HAP-1 (cell line): ENCODE measurements at places on chromosomes 4 and X.
A peak's percentile ranks its signal among the peaks of the same experiment; 100 is the strongest.

DNA sequence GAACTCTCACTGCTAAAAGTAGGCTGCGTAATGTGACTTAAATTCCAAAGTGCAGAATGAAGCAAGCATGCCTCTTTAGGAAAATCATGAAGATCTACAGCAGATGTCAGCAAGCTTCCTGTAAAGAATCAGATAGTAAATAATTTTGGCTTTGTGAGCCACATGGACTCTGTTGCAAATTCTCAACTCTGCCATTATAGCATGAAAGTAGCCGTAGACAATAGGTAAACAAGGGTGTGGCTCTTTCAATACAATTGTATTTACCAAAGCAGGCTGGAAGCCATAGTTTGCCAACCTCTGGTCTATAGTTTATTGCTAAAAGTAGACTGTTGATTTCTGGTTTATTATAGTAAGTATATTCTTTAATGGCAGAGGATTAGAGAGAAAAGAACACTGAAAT, 80.3 kb upstream of the FAM9B start:
- DNase-seq: no peak

GRCh38 chr4:111602848-111603247, 542.4 kb upstream of the FAM241A start:
- DNase-seq: no peak

DNA sequence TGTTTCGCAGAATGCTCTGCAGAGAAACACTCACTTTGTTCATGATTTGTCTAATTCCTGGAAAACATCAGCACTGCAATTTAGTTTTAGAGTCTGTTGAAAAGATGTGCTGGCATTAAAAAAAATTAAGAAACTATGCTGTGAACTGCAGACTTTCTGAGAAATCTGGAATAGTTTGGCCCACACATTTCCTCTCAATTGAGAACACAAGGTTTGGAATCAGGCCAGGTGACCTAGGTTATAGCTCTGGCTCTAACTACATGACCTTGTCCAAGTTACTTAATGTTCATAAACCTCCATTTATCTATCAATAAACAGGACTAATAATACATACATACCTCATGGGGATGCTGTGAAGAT, 61.4 kb upstream of the ENPEP start:
- no peak for DNase-seq

DNA sequence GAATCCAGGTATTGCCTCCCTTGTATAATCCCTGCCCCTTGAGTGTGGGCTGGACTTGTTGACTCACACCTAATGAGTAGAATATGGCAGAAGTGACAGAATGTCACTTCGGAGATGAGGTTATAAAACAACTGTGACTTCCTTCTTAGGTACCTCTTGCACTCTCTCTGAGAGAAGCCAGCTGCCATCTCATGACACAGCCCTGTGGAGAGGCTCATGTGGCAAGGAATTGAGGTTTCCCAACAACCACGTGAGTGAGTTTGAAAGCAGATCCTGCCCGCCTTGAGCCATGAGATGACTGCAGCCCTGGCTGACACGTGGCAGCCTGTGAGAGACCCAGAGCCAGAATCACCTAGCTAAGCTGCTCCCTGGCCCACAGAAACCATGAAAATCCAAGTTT, 13.5 kb downstream of the ASB11 start:
- no peak for DNase-seq

- no peak for DNase-seq
Measured at GRCh38 chr4:182678590-182678989, 238.6 kb downstream of the DCTD start.

DNA sequence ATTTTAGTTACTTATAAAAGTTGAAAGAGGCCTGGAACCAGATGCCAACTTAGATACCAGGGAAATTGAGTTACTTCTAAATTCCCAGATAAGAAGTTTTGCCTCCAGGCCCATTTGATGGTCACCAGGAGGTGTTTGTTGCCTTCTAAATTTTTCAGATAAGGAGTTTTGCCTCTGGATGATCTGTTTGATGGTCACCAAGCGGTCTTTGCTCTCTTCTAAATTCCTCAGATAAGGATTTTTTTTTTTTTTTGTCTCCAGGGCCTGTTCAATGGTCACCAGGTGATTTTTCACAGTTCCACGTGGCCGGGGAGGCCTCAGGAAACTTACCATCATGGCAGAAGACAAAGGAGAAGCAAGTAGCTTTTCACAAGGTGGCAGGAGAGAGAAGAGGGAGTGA, 66.5 kb downstream of the FAM9B start:
- no peak for DNase-seq

- DNase-seq: no peak
Measured at GRCh38 chr4:80125252-80126177, 52.5 kb upstream of the ANTXR2 start.

- peak; percentile 64 for DNase-seq
Measured at GRCh38 chr4:20248155-20248558, 3.5 kb upstream of the SLIT2 start.

GRCh38 chr4:133062851-133063250, 86.2 kb upstream of the PCDH10 start:
- DNase-seq: no peak

DNA sequence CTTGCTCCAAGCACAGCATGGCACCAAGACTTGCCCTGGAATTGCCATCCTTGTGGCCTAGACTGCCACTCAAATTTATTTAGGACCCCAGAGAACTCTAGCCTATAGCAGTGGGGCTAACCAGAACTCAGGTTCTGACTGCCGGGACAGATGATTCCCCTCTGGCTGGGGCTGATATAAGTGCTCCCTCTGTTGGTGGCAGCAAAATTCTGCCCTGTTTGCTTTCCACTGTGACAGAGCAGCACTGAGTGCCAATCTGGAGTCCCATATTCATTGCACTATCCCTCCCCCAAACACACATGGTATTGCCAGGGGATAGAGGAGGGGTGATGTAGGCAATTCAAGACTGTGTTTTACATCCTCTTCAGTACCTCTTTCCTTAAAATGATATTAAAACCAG, 1081.9 kb downstream of the FAT4 start:
- no peak for DNase-seq

GRCh38 chr4:57151481-57151880, 41.3 kb upstream of the IGFBP7 start:
- no peak for DNase-seq

- DNase-seq: no peak
Measured at GRCh38 chrX:26262121-26262523, 46.2 kb downstream of the MAGEB5 start.

DNA sequence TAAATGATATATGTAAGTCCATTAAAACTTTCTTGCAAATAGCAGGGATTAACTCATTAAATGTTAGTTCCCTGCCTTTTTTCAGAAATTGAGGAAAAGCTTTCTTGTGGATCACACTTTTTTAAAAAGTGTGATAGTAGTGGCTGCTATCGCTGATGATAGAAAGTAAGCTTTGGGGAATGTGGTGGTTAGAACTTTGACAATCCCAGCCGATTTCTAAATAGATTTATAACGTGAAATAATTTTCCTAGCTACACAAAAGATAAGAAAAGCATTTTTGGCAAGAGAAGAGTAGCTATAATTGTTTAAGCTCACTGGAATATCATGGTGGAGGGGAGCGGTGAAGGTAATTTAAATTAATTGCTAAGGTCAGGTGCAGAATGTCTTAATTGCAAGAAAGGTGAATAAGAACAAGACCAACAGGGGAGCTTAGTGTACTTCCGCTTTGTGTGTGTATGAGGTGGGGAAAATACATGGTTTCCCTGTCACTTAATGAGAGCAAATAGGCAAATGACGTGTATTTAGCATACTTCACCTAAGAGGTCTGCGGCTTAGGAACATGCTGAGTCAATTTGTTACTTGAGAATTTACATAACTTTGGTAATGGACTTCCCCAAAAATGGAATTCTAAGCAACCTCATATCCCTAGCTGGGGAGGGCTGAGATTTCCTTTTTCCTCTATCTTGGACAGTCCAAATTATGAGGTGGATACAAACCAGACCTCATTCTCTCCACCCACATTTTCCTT, 11.7 kb upstream of the IL21 start:
- no peak for DNase-seq

DNA sequence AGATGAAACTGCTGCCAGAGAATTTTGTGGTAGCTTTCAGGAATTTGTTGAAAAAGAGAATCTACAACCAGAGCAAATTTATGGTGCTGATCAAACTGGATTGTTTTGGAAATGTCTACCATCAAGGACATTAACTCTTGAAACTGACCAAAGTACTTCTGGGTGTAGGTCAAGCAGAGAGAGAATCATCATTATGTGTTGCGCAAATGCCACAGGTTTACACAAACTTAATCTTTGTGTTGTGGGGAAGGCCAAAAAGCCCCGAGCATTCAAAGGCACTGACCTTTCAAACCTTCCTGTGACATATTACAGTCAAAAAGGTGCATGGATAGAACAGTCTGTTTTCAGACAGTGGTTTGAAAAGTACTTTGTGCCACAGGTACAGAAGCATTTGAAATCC, 2.1 kb downstream of the TIGD2 start:
- DNase-seq: no peak

GRCh38 chrX:49001521-49002090, 458 bp downstream of the GRIPAP1 start:
- peak; percentile 61 for DNase-seq

DNA sequence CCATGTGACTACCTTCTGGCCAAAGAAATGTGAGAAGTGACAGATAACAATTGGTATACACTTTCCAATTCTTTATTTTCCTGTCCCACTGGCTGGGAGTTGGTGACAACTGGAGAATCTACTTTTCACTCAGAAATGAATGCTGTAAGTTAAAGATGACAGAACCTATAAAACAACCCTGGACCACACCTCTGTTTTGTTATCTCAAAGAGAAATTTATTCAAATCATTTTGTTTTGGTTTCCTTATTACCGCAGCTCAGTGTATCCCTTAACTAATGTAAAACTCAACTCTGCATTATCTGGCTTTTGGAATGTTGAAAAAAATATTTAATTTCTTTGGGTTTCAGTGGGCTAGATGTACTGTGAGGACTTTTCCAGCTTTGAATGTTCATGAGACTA, 469.8 kb downstream of the PCDH7 start:
- DNase-seq: no peak

- no peak for DNase-seq
Measured at GRCh38 chrX:142043196-142043595, 139.5 kb downstream of the MAGEC1 start.

DNA sequence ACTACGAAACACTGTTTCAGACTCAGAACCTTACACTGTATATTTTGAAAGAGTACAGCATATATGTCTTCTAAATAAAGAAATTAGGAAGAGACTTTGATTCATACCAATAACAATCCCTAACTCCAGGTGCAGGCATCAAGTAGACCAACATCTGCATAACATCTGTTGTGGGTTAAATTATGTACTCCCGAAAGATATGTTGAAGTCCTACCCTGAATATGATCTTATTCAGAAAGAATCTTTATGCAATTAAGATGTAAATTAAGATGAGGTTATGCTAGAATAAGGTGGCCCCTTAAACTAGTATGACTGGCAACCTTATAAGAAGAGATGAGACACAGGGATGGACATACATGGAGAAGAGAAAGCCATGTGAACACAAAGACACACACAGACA, 117.9 kb downstream of the INPP4B start:
- no peak for DNase-seq

DNA sequence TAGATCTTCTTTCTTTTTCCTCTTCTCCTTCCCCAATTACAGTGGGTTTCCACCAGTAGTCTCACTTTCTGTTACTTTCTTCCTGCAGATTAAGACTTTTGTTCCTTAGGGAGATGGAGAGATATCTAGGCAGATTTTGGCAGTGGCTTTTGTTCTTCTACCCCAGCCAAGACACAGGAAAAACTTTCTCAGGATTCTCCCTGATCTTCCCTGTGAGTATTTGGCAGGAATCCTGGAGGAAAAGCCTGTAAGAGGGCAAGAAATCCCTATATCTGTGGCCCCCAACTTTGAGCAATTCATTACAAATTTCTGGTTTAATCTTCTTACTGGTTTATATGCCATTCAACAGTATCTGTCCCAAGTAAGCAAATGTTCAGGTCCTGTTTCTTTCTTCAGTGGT, 21.9 kb downstream of the SLC9A7 start:
- no peak for DNase-seq

DNA sequence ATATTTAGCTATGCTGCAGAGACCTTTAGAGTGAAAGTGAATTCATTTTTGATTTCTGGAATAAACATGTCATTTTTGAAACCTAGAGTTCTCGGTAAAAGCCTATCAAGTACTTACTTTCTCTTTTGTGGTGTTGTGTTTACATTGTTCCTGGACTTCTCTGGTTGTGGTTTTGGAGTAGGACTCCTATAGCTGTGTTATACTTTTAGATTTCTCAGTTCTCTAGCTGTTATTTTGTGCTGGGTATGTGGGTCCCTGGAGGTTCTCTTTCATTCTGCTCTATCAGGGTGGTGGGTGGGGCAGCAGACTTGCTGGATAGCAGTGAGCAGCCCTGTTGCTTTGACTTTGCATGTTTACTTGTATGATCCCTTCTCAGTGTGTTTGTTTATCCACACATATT, 25.6 kb upstream of the MSMO1 start:
- DNase-seq: no peak

DNA sequence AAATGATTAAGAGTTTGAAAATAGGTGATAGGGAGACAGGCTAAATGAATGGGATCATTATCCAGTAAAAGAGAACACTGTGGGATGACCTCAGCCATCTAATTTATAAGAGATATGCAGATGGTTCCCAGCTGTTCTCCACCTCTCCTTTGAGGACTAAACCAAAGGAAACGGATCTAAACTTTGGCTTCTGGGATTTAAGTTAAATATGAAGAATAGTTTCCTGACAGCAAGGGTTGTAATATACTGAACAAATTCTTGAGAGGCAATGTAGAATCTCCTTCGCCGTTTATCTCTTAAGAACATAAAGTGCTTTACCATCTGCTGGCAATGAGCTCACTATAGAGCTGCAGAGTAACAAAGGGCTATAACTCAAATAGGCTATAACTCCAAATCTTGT, 35.4 kb upstream of the HPGDS start:
- DNase-seq: no peak

GRCh38 chr4:90375081-90375480, 247.9 kb downstream of the CCSER1 start:
- DNase-seq: no peak

DNA sequence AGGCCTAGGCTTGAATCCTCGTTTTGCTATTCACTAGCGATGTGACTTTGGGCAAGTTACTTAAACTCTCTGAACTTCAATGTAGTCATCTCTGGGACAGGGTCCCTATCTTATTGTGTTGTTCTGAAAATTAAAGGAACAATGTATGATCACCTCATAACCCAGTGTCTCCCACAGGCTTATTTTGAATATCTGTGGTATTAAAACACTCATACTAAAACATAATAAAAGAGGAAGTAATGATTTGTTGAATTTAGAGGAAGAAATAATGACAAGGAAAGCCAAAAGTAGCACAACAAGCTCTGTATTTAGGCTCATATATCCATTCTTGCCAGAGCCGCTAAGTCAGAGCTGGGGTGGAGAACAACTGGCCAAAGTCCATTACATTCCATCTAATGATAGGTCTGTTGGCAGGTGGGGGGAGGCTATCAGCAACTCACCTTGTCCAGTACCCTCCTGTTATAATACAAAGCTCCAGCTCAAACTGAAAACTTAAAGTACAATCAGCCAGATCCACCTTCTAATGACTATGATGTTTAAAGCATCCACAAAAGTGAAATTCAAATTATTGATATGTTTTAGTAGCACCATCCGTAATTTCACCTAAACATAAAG, 64.5 kb upstream of the LSM6 start:
- no peak for DNase-seq

GRCh38 chr4:190015538-190016368, 11.3 kb downstream of the FRG2 start:
- DNase-seq: no peak
